Activated CD8-positive, alpha-beta memory T cell treated with anti-CD3 and anti-CD28 coated beads, Interleukin-2, amount 50 U/mL, for 4 hours (primary cell): ENCODE measurements at places on chromosomes 13 and 19.

DNA sequence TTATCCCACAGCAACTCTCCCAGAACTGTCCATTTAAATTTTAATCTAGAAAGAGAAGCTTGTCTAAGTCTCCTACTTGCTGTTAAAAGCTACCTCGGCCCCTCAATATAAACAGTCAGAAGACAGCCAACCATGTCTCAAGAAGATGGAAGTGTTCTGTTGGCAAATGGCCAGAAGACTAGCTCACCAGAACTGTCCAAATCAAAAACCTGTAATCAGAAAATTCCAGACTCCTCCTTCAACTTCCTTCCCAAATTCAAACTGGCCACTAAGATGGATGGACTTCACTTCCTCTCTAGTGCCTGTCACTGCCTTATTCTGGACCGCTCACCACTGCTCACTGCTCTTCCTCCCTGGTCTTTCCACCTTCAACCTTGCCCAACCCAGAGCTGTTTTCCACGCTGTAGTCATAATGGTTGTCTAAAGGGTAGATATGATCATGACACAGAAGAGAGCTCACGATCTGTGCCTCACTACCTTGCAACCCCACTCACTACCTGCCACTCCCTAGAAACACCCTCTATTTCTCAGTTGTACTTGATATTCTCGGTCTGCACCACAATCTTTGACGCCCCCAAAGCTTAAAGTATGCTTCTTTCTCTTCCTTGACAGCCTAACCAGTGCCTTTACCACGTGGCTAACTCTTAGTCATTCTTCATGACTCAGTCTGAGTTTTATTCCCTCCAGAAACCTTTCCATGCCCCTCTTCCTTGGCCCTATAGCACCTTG, 9.2 kb downstream of the FGF14 start:
- DNase-seq: no peak

DNA sequence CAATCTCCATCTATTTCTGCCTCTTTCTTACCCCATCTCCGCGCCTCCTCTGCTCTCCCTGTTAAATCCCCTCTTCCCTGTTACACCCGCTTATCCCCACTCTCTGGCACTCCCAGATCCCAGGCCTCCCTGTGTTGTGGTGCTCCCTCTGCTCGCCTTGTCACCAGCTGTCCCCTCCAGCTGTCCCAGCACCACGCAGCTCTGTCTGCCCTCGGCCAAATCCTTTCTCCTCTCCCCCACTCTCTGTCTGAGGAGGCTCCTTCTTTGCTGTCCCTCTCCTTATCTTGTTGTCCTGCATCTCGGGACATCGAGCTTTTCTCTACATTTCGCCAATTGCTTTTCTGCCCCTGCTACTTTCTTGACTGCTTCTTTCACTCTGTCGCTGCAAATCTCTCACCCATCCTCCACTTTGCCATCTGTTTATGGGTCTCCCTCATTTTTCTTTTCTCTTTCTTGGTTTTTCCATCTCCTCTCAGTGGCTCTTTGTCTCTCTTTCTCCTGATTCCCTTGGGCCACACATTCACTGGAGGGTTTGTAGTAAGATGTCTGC, 941 bp downstream of the ZNF160 start:
- DNase-seq: no peak

DNA sequence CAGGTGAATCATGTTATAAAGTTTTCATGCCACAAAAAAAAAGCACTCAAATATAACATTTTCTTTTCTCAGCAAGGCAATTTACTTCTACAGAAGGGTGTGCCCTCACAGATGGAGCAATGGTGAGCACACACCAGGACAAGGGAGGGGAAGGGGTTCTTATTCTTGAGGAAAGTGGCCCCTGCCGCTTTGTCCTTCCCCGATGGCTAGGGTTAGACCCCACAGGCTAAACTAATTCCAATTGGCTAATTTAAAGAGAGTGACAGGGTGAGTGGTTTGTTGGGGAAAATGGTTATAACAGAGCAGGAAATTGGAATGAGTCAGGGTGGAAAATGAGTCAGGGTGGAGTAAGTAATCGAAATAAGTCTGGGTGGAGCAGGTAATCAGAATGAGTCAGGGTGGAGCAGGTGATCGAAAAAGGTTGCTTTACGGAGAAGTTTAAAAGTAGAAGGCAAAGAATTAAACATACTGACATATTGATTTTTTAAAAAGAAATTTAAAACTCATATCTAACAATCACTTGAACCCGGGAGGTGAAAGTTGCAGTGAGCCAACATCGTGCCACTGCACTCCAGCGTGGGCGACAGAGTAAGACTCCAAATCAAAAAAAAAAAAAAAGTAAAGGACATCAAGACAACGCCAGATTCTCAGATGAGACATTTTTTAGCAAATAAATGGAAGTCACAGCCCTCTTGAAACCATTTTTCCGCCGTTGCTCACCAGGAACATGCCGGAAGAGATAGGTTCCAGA, 813 bp downstream of the ZNF562 start:
- DNase-seq: no peak

GRCh38 chr13:97224544-97225300, 2.6 kb downstream of the MBNL2 start:
- no peak for DNase-seq

- DNase-seq: peak; percentile 88
Measured at GRCh38 chr19:35959040-35959967, 23.1 kb downstream of the LRFN3 start.

DNA sequence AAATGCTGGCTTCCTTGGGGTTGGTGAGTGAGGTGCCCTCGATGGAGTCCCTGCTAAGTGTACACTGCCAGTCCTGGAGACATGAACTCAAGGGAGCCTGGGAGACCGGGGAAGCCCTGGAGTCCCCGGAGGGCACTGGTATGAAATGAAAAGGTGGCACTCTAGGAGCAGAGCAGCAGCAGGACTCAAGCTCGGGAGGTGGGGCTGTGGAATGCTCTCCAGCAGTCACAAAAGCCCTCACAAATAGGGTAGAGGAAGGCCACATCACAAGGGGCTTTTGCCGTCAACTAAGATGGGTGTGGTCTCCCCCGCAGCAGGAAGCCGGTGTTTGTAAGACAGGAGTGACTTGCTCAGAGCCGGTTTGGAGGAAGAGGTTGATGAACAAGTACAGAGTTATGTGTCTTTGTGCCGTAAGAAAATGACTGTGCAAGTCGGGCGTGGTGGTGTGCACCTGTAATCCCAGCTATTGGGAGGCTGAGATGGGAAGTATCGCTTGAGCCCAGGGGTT, 19.3 kb downstream of the CCNE1 start:
- peak; percentile 62 for DNase-seq

GRCh38 chr13:97422118-97423054, 11.6 kb upstream of the RAP2A start:
- DNase-seq: no peak

- no peak for DNase-seq
Measured at GRCh38 chr13:94479616-94480015, at the start of gene DCT. DCT (minus strand) TSS chr13:94479682; CDS start chr13:94479255, 427 bp downstream.

DNA sequence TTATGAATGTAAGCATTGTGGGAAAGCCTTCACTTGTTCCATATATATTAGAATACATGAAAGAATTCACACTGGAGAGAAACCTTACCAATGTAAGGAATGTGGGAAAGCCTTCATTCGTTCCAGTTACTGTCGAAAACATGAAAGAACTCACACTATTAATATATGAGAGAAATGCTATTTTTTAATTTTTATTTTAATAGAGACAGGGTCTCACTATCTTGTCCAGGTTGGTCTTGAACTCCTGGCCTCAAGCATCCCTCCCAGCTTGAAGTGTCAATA, 7.0 kb upstream of the ZNF440 start:
- no peak for DNase-seq

GRCh38 chr13:33918199-33918932, 100.4 kb downstream of the RFC3 start:
- DNase-seq: no peak

DNA sequence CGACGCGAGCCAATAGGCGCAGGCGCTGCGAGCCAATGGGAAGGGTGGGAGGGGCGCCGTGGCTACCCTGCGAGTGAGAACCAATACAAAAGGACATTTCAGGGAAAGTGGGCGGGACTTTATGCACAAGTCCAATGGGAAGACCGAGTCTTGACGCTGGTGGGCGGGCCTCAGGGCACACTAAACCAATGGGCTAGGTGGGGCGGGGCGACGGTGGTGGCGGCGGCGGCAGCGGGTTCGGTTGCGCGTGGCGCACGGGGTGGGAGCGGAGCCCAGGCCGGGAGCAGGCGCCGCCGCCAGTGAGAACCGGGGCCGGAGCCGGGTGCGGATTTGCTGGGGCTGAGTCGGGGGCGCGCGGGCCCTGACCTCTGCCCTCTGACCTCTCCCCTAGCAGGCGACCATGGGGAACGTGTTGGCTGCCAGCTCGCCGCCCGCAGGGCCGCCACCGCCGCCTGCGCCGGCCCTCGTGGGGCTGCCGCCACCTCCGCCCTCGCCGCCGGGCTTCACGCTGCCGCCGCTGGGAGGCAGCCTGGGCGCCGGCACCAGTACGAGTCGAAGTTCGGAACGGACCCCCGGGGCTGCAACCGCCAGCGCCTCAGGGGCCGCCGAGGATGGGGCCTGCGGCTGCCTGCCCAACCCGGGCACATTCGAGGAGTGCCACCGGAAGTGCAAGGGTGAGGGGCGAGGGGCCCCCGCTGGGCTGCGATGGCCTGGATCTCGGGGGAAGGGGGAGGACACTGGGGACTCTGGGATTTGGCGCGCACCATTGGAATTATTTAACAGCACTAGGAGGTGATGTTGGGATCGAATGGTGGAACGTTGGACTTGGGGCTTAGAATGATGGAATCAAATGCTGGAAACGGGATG, at the start of gene TOMM40:
Gene TOMM40, plus strand, starts transcription at position 239 of the 867 bp plus-strand sequence. Its CDS starts 162 bp downstream, at position 401.
- peak; percentile 100 for DNase-seq

DNA sequence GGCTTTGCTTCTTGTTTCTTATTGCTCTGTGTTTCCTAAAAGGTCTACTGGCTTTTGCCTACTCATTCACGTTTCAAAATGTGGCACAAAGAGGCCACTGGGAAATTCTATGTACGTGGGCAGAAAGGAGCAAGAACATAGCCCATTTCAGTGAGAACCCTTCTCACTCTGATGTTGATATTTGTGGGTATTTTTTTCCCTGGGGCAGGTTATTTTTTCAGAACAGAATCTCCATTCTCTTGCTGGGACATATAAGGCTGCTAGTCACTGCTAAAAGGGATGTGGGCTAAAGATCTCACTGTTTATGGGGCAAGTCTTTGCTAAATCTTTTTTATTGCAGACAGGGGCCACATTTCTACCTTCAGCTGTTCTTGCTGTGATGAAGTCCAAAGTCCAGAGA, 27.1 kb downstream of the EDNRB start:
- no peak for DNase-seq

DNA sequence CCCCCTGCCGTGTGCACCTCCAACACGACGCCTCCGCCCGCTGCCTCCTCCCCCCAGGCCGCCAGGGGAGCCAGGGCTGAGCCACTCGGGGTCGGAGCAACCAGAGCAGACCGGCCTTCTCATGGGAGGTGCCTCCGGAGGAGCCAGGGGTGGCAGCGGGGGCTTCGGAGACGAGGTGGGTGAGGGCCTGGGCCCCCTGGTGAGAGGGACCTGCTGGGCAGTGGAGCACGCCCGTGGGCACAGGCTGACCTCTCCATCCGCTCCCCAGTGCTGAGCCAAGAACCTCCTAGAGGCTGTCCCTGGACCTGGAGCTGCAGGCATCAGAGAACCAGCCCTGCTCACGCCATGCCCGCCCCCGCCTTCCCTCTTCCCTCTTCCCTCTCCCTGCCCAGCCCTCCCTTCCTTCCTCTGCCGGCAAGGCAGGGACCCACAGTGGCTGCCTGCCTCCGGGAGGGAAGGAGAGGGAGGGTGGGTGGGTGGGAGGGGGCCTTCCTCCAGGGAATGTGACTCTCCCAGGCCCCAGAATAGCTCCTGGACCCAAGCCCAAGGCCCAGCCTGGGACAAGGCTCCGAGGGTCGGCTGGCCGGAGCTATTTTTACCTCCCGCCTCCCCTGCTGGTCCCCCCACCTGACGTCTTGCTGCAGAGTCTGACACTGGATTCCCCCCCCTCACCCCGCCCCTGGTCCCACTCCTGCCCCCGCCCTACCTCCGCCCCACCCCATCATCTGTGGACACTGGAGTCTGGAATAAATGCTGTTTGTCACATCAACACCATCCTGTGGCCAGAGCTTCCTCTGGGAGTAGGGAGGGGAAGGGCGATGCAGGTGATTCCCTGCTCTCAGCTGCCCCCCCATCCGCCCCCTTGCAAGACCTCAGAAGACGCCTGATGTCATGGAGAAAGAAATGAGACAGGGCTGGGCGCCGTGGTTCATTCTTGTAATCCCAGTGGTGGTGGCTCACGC, 12.0 kb downstream of the BCAM start:
- no peak for DNase-seq
